ENCODE measurements at places on chromosomes 7 and 10.
A peak's percentile ranks its signal among the peaks of the same experiment; 100 is the strongest.

- DNase-seq, result no peak
Observed at GRCh38 chr7:106814887-106815286, 50.2 kb upstream of the PIK3CG start.

DNA sequence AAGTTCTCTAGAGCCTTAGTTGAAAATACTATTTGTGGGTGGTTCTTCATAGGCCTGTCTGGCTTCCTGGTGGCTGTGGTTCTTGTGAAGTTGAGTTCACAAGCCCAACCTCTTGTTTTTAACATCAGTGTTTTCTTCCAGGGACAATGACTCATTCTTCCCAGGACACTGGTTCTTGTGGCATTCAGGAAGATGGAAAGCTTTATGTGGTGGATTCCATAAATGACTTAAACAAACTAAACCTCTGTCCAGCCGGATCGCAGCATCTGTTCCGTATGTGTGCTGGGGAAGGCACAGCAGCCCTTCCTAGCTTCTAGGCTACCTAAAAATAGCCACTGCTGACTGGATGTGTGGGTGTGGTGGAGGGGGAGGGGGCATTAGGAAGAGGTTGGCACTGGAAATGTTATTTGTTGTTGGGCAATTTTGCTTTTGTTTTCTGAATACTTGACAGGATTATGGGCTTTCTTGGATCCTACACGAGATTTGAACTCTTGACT lies 3.9 kb downstream of the LSMEM1 start:
- DNase-seq, result no peak

DNA sequence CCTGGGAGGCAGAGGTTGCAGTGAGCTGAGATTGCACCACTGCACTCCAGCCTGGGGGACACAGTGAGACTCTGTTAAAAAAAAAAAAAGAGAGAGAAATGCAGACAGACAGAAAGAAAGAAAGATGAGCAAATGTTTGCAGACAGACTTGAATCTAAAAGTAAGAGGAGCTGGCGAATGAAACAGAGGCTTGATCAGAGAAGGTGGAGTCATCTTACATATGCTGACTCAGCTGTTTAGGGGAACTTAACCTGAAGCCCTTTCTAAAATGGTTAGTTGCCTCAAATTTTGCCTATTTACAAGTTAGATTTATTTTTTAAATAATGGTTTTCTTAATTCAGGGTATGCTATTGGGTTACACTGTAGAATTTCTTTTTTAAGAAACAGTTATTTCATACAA lies 5.4 kb downstream of the FAM171A1 start:
- no peak for DNase-seq

- DNase-seq, result no peak
Observed at GRCh38 chr7:6443372-6443941, 4.3 kb downstream of the DAGLB start.

DNA sequence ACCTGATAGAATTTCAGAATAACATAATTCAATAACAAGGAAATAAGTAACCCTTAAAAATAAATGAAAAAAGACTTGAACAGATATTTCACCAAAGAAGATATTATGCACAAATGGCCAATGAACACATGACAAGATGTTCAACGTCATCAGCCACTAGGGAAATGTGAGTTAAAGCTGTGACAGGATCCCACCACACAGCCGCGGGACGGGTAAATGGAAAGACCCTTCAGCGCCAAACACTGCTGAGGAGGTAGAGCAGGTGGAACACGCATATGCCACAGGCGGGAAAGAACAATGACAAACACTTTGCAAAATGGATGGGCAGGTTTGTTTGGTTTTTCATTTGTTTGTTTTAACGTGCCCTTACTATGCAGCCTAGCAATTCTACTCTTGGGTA lies 86.1 kb upstream of the RNF32 start:
- no peak for DNase-seq

- DNase-seq, result no peak
Observed at GRCh38 chr7:37476428-37476827, 27.8 kb upstream of the ELMO1 start.

DNA sequence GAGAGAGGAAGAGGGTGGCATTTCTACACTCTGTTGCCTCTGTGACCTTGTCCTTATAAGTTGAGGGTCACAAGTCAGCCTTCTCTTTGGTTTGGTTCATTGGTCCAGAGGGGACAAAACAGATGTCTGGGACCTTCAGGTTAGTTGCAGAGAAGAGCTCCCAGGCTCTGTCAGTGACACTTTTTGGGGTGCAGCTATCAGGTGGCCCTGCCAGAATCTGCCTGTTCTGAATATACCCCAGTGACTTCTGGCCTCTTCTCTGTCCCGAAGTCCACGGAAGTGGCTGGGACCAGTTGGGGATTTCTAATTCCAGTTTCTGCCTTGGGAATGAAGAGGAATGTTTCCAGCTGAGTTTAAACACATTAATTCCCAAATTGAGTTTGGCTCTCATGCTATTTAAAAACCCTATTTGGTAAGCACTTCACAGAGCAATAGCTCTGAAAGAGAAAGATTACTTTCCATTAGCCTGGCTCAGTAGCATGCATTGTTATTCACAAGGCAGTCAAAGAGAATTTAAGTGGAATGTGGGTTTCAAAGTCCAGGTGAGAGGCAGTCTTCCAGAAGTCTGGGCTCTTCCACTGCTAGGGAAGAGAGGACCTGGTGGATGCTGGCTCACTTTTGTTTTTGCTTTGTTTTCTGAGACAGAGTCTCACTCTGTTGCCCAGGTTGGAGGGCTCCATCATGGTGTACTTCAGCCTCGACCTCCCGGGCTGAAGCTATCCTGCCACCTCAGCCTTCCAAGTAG lies 237.8 kb upstream of the GALNT17 start:
- no peak for DNase-seq

GRCh38 chr10:50615658-50616057 lies 8.1 kb downstream of the SGMS1 start:
- no peak for DNase-seq

DNA sequence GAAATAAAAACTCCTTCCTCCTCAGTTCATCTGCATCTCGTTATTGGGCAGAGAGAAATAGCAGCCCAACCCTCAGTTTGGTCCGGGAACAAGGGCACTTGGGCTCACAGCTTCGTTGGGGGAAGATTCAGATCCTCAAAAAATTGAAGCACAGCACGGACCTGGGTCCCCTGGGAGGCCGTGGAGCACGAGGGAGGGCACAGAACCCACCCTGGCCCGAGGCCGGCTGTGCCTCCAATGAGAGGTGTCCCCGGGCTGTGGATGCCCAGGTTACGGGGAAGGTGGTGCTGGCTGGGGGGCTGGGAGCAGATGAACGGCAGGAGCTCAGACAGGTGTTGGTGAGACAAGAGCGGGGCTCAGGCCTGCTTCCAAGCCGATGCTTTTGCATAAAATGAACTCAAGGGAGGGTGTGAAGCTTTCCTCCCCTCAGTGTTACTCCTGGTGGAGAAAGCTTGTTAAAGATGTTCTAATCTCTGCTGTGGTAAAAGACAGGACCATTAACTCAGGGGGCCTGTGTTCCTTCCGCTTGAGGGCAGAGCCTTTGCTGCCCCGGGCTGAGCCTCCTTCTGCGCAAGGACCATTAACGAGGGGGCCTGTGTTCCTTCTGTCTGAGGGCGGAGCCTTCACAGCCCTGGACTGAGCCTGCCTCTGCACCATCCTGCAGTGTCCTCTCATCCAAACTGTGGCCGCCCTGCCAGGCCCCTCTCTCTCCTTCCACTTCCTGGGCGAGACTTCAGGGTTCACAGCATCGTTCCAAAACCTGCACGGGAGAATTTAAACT lies 302.2 kb downstream of the ADARB2 start:
- DNase-seq, result no peak

DNA sequence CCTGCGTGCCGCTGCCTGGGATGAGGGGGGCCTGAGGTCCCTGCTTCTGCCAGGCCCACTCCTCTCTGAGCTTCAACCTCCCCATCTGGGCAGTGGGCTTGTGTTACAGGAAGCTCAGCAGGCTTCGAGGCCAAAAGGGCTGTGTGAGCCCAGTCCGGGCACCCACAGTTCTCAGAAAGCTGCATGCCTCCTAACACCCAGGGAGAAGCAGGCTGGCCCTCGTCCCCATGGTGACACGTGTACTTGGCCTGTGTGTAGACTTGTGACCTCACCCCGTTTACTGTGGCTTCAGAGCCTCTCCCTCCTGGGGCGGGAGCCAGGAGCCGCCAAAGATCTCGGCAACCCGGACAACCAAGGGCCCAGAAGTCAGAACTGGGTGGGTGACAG lies 2.2 kb upstream of the GRIFIN start:
- no peak for DNase-seq

DNA sequence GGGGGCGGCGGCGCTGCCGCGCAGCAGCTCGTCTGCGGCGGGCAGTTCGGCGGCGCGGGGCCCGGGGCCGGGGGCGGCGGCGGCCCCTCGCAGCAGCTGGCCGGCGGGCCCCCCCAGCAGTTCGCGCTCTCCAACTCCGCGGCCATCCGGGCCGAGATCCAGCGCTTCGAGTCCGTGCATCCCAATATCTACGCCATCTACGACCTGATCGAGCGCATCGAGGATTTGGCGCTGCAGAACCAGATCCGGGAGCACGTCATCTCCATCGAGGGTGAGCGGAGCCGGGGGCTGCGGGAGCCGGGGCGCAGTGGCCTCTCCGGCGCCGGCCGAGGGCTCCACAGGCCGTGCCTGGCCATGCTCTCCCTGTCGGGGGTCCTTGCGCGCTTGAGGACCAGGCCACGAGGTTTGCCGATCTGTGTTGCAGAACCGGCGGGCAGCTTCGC lies 548 bp downstream of the AGAP3 start:
- peak; percentile 69 for DNase-seq

- DNase-seq, result no peak
Observed at GRCh38 chr7:12726908-12727307, 39.5 kb downstream of the ARL4A start.

- no peak for DNase-seq
Observed at GRCh38 chr7:22853674-22854157, 31.1 kb upstream of the TOMM7 start.

DNA sequence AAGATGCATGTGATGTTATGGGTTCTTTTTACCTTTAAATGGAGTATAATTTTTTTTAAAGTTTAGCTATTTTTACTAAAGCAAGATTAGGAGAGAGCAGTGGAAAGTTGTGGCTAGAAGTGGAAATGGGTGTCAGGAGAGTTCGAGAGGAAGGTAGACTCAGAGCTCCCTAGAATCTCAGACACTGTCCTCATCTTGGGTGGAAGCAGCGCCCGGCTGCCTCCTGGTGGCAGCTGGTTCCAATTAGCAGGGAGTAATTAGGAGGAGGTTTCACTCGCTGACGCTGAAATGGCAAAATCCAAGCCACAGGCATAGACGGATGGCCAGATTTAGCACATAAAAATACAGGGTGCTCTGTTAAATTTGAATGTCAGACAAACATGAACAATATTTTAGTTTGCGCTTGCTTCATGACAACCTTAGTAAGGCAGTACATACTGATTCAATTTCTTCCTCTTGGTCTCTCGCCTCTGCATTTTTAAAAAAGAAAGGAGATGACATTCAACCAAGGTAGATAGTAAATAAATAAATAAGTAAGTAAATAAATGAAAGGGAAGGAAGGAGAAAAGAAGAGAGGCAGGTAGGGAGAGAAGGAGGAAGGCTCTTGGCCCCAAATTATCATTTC lies 58.5 kb downstream of the LGI1 start:
- DNase-seq, result peak; percentile 65

DNA sequence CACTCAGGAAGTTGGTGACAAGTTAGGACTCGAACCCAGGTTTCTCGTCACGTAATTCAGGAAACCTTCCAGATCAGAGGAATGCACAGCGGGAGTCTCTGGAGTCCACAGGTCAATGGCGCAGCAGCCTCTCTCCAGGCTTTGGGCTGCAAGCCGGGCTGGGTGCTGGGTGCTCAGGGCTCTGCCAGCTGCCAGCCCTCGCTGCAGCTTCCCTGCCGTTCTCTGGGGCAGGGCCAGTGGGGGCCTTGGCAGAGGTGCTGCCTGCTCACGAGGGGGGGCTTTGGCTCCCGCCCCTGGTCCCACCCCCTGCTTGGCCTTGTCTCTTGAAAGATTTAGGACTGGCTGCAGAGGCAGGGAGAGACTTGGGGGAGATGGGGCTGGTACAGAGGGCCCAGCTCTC lies at the start of gene TACR2:
Gene TACR2 (minus strand): TSS at position 224 of the 400 bp plus-strand sequence. CDS start 595 bp downstream, outside the sequence.
- DNase-seq, result no peak

DNA sequence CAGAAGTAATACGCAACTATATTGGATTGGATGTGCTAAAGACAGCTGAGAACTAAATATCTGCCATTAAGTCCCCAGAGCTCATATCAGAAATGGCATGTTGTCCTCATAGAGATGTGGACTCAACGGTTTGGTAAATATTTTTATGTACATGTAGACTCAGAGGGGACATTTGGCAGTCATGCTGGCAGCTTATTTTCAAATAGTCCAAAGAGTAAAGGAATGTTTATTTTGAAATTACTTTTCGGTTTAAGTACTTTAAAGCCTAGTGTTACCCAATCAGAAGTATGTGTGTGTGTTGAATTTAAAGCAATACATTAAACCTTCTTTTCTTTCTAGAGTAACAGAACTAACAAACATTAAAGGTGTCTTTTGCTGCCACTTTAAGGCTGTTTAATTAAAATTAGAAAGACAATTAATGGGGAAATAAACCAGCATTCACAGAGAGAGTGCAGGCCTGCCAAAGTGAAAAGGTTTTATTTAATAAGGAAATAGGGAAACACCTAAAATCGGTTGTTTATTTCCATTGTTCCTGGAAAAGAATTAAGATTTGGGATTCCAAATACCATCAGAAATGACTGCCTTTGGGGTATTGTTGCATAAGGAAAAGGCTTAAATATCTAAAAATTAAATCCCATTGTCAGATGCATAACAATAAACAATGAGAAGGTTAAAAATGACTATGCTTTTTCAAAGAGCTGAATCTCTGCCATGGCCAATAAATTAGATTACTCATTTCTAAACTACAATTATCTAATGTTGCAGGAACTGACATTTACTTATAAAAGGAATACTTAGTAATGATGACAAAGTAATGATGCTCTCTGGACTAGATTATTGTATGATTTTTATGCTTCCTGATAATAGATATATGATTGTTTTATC lies 113.4 kb upstream of the AHR start:
- DNase-seq, result no peak

- DNase-seq, result no peak
Observed at GRCh38 chr7:157047148-157047547, 36.7 kb upstream of the MNX1 start.

DNA sequence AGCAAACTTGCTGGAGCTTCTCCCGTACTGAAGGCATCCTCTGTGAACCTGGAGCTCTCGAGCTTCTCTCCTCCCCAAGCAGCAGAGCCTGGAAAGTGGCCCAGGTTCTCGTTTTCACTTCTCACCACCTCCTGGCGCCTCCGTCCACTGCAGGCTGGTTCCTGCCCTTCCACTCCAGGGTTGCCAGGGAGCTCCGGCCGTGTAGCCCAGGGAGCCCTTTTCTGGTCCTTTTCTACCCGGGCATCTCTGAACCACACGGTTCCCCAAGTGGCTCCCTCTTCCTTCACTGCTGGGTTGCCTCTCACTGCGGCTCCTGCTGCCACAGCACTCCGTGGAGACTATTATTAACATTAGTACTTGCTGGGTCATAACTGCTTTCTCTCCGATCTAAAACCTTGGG lies 208.6 kb upstream of the PPP2R2D start:
- DNase-seq, result peak; percentile 35

GRCh38 chr7:88628363-88629085 lies 131.0 kb upstream of the ZNF804B start:
- no peak for DNase-seq

- DNase-seq, result no peak
Observed at GRCh38 chr7:32779167-32779566, 112.4 kb downstream of the KBTBD2 start.

Measured in right forelimb (tissue), 1 donor.